ENCODE measurements at places on chromosomes 5 and 9.
A peak's percentile ranks its signal among the peaks of the same experiment; 100 is the strongest.

GRCh38 chr5:126988021-126988569 lies 42.3 kb downstream of the MARCHF3 start:
- peak; percentile 30 for DNase-seq

DNA sequence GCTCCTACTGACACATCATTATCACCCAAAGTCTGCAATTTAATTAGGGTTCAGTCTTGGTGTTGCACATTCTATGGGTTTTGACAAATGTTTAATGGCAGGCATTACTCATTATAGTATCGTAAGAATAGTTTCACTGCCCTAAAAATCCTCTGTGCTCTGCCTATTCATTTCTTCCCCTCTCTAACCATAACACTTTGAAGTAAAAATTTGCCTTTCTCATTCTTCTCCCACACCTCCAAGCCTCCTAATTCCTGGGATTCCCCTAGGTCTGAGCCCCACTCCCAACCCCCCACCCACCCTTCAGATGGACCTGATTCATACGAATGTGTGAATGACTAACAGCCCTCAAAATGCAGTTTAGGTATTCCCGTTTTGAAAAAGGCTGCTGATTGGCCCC lies 18.4 kb downstream of the ENC1 start:
- no peak for DNase-seq

- DNase-seq, result no peak
These were observed 127.0 kb downstream of the CCDC192 start for GRCh38 chr5:127830157-127830556.

DNA sequence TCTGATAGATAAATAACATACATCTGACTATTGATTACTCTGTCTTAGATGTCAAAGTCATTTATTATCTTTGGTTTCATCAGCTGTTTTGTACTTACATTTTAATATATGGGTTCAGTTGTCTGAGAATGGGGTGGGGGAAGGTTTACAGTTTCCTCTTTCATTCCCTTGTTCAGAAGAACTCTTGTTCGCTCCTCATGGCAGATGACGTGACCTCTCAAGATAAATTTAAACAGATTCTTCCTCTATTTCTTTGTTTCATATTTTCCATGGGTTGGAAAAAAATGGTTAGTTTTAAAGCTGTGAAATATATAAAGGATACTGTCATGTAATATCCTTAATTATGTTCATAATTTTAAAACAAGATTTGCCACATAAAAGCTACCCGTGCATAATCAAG lies 61.4 kb downstream of the TSSK1B start:
- DNase-seq, result no peak

DNA sequence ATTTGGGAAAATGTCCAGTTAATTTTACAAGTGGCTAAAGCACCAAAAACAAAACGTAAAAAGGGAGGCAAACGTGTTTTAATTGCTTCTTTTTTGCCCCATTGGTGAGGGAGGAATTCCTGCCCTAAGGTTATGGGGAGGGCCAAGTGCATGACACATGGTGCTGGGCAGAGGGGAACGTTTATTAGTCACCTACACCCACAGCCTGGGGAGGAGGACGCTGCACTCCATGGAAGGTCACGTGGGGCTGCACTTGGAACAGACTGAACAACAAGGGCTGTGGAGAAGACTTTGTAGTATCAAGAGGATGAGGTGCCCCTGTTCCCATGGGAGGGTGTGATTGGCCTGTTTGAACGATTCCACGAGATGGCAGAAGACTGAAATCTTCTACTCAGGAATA lies 13.7 kb upstream of the ADAMTS16 start:
- no peak for DNase-seq

Measured in NCI-H82 (cell line).